ENCODE measurements at places on chromosomes 5 and 9.
A peak's percentile ranks its signal among the peaks of the same experiment; 100 is the strongest.

- DNase-seq = no peak
Observed at GRCh38 chr9:129523943-129524581, 96.8 kb downstream of the C9orf50 start.

DNA sequence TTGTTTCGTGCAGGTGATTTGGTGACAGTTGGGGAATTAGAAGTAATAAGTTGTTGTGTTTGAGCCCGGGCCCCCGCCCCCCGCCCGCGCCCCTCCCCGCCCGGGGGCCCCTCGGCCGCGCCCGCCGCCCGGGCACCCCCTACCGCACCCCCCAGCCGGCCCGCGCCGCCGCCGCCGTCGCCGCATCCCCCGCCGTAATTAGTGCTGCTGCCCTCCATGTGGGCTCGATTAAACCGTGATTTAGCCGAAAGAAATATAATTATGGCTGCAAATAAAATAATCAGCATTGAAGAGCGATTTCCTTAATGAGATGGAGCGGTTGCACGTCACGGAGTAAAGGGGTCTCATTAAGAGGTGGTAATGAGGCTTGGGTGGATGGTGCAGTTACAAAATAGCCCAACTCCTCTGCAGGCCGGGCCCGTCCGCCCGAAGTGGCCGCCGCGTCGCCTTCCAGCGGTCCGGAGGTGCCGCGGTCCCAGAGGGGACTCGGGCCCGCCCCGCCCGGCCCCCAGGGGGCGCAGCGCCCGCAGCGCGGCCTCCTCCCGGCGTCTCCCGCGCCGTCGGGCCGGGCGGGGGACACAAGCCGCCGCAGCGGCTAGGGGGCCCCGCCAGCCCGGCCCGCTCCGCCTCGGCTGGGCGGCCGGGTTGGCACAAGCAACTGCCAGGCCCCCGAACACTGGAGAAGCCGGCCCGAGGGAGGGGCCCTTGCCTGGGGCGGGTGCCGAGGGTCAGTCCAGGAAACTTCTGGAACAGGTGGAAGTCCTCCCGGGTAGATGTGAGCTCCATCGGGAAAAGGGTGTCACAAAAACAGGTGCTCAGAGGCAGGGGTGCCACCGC is 6.9 kb upstream of the OTP start:
- DNase-seq = peak; percentile 60

GRCh38 chr9:101121836-101122399 is 93.4 kb downstream of the PLPPR1 start:
- no peak for DNase-seq

DNA sequence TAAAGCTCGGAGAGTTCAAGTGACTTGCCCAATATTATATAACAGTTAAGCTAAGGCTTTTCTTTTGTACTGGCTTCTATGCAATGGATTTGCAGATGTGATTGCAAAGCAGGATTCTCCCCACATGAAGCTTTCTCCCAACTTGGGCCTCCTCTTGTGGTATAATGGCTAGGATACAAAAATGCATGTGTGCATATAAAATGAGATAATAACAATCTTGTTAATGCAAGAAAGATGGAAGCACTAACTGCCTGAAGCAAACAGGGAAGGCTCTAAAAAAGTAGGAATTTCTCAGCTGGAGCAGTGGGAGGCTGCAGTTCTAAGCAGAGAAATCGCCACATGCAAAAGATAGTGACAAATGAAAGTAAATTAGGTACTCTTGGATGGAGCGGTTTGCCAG is 444.2 kb upstream of the RIOK2 start:
- DNase-seq = peak; percentile 8

DNA sequence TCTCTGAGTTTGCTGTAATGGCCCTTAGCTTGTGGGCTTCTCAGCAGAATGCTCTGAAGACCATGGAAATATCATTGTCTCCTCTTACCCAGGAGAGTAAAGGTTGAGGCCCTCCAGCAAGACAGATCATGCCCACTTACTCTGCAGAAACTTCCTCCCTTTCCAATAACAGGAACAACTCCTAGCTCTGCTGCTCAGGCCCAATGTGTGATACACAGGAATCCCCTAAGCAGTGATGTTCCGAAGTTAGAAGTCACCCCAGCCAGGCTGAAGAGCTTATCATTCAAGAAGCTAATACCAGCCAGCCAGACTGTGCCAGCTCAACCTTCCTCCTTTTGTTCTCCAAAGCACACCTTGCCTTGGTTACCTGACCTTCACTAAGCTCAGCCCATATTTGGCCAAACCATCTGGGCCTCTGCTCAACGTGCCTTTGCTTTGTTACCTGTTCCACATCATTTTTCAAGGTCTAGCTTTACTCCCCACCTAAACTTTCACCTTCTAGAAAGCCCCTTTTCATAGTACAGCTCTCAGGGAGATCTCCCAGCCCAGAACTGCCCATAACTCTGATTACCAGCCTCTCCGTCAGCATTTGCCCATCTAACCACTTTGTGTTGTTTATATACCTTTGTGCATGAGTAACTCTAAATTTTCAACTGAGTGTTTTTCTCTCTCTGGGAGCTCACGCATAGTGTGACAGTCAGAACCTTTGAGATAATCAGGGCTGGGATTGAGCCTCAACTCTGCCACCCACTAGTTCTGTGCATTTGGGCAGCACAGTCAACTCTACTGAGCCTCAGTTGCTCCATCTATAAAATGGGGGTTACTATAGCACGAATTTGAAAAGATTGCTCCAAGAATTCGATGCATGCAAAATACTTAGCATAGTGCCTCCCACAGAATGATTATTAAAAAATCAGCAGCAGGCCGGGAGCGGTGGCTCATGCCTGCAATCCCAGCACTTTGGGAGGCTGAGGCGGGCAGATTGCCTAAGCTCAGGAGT is 107.6 kb upstream of the CPEB4 start:
- DNase-seq = no peak

DNA sequence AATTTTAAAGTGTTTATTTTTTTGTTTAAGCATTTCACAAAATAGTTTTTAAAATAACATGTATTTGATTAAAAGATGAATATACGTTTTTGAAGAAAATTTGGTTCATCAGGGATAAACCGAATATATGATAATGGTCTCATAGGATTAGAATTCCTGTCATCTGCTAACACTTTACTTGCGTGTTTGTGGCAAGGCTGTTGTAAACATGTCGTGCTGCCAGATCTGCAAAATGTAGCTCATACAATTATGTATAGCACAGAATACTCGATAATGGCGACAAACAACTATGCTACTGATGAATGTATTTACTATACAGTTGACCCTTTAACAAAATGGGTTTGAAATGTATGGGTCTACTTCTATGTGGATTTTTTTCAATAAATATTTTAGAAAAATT is 7.2 kb upstream of the TXNDC8 start:
- DNase-seq = peak; percentile 43

DNA sequence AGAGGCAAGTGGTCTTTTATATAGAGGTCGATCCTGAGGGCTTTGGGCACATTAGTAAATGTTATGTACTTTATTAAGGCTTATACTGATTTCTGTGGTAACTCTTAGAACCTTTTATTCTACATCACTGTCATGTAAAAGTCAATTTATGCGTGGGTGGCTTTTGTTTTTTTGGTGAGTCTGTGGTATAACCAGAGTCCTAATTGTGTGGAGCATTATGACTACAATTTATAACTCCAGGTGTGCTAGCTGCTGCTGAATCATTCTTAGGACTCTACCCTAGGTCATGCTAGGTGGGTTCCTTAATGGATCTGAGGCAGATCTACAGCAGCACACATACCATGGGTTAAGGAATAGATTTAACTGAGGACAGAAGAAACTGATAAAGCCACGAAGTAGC is 33.9 kb upstream of the KCNN2 start:
- no peak for DNase-seq

DNA sequence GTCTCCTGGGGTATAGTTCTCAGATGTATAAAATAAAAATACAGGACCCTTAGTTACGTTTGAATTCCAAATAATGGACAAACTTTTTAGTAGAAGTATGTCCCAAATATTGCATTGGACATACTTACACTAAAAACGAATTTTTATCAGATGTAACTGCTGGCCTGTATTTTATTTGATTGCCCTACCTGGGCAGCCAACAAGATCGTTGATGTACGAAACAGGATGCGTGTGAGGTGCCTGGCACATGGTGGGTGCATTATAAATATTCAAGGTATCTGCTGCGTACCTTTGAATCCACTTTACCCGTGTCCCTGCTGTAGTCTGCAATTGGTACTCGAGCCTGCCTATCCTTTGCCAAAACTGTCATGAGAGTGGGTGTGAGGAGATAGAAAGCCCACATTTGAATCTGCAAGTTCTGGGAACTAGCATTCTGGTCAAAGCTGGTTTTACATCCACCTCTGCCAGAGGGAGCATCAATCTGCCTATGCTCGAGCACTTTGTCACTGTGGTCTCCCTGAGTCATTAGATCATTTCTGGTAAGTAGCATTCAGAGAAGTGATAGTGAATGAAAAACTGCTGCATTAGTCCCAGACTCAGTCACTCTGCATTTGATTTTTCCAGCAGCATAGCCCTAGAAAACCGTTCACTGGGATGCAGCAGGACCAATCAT is 133.7 kb upstream of the IQGAP2 start:
- no peak for DNase-seq

- no peak for DNase-seq
Observed at GRCh38 chr5:9058161-9058560, 487.7 kb downstream of the SEMA5A start.

- no peak for DNase-seq
Observed at GRCh38 chr5:1919750-1920149, 37.0 kb upstream of the IRX4 start.

- no peak for DNase-seq
Observed at GRCh38 chr9:1238407-1238806, 188.2 kb downstream of the DMRT2 start.

- no peak for DNase-seq
Observed at GRCh38 chr5:10539687-10539998, 24.2 kb upstream of the ANKRD33B start.

DNA sequence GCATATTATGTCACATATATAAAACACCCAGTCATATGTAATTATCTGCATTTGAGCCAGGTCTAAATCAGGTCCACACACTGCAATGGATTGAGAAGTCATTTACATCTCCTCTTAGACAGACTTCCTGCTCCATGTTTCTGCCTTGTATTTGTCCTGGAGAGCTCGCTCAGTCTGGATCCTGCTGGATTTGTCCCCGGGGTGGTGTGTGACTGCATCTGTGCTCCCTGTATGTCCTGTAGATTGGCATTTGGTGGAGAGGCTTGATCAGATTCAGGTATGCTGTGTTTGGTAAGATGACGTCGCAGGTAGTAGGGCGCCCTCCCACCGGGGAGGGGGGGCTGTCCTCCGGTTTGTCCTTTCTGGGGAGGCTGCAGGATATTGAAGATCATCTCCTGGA is 33.6 kb upstream of the IER5L start:
- DNase-seq = peak; percentile 69

GRCh38 chr9:92966518-92966800 is 19.1 kb downstream of the FGD3 start:
- DNase-seq = no peak

GRCh38 chr5:6765612-6766525 is 52.6 kb downstream of the TENT4A start:
- peak; percentile 87 for DNase-seq

DNA sequence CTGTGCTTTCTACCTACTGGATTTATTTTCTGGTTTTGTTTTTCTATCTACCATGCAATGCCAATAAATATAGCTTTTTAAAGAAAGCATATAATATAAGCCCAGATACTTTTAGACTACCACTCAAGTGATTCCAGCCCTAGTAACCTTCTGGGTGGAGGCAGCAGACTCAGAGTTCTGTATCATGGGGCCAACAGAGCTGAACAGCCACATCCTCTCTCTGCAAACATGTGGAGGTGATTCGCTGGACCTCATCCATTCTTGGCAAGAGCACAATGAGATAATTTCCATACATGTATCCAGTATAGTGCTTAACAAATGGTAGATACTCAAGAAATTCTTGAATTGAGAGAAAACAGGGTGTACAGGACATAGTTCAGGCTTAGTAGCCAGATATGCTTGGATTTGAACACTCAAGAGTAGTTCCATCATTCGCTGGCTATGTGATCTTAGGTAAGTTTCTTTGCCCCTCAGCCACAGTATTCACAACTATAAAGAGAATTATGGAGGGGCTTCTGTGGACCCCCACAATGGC is 124.5 kb downstream of the ASTN2 start:
- no peak for DNase-seq

- no peak for DNase-seq
Observed at GRCh38 chr9:84828046-84828445, 158.5 kb downstream of the NTRK2 start.

GRCh38 chr5:126023994-126024441 is 399.2 kb upstream of the GRAMD2B start:
- peak; percentile 73 for DNase-seq

DNA sequence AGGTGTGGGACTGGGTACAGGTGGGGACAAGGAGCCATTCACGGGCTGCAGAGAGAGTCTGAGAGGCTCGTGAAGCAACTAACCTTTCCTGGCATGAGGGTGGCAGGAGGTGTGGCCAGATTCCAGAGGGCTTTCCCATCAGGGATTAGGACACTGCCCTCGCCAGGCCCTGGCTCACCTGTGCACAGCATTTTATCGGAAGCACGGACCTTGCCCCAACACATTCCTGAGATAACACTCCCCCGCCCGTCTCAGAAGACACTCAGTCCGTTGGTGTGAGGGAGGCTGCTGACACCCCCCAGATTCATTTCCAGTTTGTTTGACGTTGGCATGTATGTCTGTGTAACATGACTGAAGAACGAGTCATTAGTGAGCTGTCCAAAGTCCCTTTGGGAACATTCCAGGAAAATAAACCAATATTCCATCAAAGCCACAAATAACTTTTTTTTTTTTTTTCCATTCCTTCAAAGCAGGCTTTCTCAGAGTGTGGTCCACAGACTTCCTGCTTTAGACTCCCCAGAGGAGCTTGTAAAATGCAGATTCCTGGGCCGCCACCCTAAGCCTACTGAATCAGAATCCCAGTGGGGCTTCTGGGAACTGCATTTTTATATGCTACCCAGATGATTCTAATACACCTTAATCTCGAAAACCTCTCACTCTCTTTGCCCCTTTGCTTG is 23.4 kb downstream of the WWC1 start:
- DNase-seq = peak; percentile 57

DNA sequence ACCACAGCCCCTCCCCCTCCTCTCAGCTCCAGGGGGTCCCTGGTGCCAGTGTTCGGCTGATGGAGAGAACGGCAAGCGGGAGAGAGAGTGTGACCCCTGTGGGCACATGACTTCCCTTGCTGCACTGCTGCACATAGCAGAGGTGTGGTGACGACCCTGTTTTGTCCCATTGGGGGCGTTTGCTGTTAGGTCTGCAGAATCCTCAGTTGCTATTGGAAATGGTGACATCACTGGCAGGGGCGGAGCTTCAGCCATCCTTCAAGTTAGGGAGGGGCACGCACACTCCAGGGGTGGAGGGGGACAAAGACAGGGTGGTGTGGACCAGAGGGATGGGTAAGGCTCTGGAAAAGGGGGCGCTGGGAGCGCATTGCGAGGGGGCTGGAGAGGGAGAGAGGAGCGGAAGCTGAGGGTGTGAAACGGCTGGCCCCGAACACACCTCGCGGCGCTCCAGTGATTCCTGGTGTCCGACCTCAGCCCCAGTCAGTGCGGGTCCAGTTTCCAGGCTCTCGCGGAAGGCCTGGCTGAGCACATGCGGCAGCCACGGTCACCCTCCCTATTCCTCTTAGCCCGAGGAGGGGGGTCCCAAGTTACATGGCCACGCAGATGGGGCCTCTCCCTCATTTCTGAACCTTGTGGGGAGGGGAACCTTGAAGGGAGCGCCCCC is 764 bp upstream of the GRIN1 start:
- peak; percentile 78 for DNase-seq

Measured in eye (tissue), 1 donor.